ENCODE measurements at places on chromosomes 4 and X.

DNA sequence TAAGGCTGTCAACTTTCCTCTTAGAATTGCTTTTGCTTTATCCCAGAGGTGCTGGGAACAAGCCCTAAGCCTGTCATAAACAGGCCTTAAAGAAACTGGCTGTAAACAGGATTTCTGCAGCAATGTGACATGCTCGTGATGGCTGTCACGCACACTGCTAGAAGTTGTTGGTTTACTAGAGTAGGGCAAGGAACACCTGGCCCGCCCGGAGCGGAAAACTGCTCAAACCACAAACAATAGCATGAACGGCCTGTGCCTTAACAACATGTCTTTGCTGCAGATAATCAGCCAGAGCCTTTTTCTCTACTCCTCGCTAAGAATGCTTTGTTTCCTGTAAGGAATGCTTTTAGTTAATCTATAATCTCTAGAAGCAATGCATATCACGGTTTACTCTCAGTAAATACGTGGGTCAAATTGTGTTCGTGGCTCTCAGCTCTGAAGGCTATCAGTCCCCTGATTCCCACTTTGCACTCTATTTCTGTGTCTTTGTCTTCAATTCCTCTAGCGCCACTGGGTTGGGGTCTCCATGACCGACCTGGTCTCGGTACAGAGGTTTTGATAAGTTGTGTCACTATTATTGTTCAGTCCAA, 318.3 kb downstream of the GLUD2 start:
- DNase-seq = no peak

GRCh38 chrX:153669174-153669890, 4.3 kb downstream of the PNCK start:
- peak; percentile 30 for DNase-seq

- DNase-seq = no peak
Measured at GRCh38 chr4:81690871-81691270, 219.2 kb upstream of the RASGEF1B start.

GRCh38 chrX:3788494-3789233, 75.2 kb upstream of the PRKX start:
- DNase-seq = no peak

- DNase-seq = no peak
Measured at GRCh38 chrX:13478740-13479451, 90.5 kb upstream of the EGFL6 start.

GRCh38 chr4:47195706-47196105, 164.3 kb downstream of the GABRB1 start:
- no peak for DNase-seq

- no peak for DNase-seq
Measured at GRCh38 chr4:48224606-48225005, 45.0 kb downstream of the TEC start.

DNA sequence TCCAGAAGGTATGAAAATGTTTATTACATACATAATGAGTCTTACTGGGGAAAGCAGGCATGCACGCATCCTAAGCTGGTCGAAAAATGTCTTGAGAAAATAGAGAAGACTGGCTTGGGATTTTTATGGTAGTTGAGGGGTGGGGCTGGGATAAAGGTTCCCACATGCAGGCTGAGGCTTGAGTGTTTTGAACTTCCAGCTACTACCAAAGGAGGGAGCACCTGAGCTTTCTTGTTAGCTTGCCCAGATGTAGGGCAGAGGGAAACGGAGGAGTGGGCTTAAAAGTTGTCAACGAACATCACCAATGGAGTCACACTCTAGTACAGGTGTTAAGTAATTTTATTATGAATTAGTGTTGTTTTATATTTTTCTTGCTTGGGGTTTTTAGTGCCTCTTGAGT, 39.6 kb upstream of the SRPX start:
- DNase-seq = no peak

GRCh38 chrX:115560211-115560977, 580 bp upstream of the PLS3 start:
- no peak for DNase-seq

GRCh38 chr4:174627473-174627872, 105.2 kb upstream of the HPGD start:
- no peak for DNase-seq

- peak; percentile 53 for DNase-seq
Measured at GRCh38 chr4:88283661-88284438, 511 bp downstream of the PPM1K start.

All from stimulated activated CD4-positive, alpha-beta T cell treated with anti-CD3 and anti-CD28 coated beads, Interleukin-4, amount 100 ng/mL, for 48 hours (primary cell).